ENCODE measurements at places on chromosomes 12 and 14.

- no peak for DNase-seq
These were observed 44.9 kb downstream of the C2CD5 start for GRCh38 chr12:22499445-22499844.

DNA sequence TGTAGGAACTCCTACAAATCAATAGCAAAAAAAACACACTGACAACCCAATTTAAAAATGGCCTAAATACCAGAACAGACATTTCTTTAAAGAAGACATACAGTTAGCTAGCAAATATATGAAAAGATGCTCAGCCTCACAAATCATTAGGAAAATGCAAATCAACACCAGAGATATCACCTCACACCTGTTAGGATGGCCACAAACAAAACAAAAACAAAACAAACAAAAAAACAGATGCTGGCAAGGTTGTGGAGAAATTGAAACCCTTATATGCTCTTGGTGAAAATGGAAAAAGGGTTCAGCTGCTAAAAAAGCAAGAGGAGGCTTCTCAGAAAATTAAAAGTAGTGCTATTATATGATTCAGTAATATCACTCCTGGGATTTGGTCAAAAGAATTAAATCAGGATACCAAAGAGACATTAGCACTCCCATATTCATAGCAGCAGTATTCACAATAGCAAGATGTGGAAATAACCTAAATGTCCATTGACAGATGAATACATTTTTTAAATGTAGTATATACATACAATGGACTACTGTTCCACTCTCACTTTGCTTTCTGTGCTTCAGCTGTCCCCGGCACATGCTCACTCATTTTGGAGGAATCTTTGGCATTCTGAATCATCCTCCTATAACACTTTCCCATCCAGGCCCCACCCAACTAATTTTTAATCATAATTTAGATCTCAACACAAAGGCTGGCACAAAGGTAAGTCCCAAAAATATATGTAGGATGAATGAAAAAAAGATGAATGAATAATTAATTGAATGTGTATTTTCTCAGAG is 99.1 kb downstream of the SYT1 start:
- DNase-seq, result peak; percentile 63

DNA sequence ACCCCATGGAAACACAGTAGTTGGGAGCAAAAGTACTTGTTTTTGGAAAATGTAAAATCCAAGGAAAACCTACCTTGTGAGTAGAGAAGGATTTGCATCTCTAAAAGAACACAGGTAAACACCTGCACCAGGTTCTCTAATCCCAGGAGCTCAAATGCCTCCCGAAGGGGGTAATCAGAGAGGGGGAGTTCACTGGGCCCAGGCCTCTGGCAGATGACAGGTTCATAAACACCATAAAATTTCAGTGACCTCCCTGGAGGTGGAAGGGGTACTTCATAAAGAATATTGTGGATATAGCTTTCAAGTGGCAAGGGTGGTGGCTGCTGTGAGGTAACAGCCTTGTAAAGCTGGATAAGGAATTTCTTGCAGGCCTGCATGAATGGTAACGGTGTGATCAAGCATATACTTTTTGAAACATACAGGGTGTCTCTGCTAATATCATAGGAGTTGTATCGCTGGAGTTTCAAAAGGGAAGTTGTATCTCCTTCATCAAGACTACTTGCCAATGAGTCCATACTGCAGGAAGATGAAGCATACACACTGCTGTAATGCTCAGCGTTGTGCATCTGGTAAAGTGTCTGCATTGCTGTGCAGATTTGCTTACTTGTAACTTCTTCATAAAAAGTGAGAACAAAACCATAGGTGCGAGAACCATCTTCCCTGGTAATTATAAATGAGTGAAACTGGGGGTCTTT is 111.3 kb downstream of the DENND5B start:
- no peak for DNase-seq

GRCh38 chr12:124917135-124917840 is 2.8 kb upstream of the UBC start:
- DNase-seq, result peak; percentile 100

GRCh38 chr14:74245292-74245691 is 6.0 kb downstream of the VSX2 start:
- no peak for DNase-seq

DNA sequence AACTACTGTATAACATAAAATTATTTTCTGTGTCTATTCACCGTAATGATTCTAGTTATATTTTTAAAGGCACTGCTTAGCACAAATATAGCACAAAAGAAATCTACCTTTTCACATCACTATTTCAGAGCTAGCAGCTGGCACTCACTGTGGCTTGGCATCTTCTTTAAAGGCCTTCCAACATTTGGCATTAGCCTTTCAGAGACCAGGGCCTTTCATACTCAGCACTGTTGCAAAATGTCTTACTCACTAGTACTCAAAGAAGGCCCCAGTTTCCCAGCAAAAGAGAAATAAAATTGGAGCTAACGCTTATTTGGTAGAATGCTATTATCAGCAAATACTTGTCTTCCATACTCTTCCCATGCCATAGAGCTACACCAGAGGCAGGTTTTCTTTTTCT is 238.4 kb downstream of the MED13L start:
- no peak for DNase-seq

- no peak for DNase-seq
These were observed 334.4 kb downstream of the EMP1 start for GRCh38 chr12:13530966-13531365.

GRCh38 chr12:64160021-64160710 is 61.9 kb downstream of the KICS2 start:
- peak; percentile 48 for DNase-seq

DNA sequence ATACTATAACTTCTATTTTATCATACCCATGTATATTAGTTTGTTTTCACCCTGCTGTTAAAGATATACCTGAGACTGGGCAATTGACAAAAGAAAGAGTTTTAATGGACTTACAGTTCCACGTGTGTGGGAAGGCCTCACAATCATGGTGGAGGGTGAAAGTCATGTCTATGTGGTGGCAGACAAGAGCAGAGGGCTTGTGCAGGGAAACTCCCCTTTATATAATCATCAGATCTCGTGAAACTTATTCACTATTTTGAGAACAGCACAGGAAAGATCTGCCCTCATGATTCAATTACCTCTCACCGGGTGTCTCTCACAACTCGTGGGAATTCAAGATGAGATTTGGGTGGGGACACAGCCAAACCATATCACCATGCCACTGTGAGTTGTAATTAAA is 135.8 kb downstream of the SYNE2 start:
- no peak for DNase-seq

- DNase-seq, result no peak
These were observed 256.9 kb downstream of the ATXN7L3B start for GRCh38 chr12:74794522-74794921.

GRCh38 chr14:59301354-59301753 is 112.9 kb downstream of the DAAM1 start:
- DNase-seq, result no peak

DNA sequence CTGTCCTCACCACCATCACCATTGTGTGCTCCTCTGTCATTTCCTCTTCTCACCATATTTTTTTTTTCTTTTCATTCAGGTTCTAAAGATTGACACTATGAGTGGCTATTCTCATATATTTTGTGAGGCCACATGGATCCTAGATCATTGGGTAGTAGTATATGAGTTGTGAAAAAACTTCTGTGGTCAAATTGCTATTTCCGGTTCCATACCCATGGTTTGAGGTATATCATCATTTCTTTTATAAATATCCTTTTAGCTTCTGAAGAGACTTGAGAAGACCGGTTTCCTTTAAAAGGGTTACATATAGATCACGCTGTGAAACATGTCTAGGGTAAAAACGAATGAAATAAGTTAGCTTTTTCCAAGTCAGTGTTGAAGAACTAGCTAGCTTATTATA is 769.3 kb downstream of the NOVA1 start:
- DNase-seq, result no peak

DNA sequence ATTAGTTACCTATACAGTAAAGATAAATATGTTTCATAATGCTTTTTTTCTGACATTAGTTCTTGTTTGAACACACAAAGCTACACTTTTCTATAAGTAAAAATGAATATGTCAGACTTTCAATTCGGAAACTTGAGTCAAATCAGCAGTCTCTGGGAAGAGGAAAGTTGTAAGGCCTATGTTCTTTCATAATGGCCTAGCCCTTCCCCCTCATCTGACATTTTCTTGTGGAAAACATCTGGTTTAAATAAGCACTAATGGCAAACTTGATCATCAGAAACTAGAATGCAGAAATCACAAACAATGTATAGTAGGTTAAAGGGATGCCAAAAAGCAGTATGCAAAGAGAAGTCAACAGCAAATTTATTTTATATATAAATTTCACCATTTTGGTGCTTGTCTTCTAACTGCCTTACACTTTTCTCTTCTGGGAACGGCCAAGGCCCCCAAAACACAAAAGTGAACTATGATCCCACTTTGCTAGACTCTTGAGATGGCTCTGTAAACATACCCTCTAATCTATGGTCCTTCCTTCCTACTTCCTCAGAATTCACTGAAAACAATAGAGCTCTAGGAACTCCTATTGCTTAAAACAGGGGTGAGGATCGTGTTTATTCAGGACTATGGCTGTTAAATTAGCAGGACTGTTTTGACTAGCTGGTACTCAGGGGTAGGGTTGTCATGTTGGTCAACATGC is 444.1 kb downstream of the RAD51B start:
- DNase-seq, result peak; percentile 62

DNA sequence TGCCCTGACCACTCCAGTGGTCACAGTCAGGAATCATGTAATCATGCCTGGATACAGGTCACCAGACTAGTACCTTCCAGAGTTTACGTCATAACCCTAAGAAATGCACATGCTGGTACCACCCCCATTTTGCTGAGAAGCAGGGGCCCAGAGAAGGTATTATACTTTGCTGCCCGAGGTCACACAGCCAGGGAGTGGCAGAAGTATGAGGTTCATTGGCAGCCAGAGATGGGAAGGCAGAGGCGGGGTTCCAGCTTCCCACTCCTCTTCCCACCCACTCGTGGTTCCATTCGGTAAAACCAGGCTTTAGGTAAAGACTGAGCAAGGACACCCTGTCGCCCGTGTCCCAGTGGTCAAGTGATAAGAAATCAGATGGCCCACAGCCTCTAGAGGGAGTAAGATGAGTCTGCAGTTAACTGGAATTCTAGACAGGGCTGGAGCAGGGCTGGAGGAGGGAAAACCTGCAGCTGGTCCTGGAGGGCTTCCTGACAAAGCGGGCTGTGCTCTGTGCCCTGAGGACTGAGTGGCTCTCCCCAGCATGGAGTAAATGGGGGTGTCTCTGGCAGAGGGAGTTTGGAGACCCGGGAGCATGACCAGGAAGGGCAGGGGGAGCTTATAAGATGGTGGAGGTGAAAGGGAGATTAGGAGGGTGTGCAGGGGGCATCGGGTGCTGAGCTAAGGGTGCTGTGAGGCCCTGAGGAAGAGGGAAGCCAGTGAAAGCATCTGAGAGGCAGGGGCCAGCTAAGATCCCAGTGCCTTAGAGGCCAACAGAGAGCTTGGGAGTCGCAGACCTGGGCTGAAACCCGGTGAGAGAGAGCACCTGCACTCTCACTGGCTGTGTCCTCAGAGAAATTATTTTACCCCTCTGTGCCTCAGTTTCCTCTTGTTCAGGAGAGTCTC is 5.7 kb downstream of the FAM222A start:
- DNase-seq, result no peak

- no peak for DNase-seq
These were observed 226.1 kb downstream of the CHST11 start for GRCh38 chr12:104682790-104683279.

- peak; percentile 95 for DNase-seq
These were observed 474.9 kb downstream of the ATP23 start for GRCh38 chr12:58416236-58416635.

DNA sequence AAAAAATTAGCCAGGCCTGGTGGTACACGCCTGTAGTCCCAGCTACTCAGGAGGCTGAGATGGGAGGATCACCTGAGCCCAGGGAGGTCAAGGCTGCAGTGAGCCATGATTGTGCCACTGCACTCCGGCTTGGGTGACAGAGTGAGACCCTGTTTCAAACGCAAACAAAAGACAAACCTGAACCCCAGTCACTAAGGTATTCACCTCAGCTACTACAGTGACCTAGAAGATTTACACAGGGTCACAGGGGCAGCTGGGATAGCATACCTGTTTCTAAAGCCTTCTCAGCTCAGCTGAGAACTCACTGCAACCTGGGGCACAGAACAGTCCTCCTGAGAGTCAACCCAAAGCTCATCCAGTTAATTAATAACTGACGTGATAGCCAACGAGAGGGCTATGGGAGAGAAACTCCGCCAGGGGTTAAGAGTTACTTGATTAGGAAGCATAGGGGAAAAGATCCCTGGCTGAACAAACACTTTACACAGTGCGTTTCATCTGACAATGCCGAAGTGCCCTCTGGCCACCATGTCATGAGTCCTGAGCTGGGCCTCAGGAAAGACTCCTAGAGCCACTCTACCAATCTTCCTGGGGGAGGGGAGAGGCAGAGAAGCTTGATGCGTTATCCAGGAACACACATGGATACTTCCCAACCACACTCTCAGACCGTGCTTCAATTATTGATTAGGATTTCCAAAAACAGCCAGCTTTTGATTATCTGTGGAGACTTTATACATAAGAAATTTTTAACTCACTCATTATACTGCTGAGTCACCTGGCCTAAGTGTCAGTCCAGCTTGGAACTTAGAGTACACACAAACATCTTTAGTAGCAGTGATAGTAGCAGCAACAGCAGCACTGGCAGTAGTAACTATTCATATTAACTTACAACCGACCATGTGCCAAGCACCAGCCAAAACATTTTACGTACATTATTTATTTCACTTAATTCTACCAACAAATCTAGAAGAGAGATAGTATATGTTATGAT is 48.2 kb downstream of the FOXN3 start:
- DNase-seq, result no peak

DNA sequence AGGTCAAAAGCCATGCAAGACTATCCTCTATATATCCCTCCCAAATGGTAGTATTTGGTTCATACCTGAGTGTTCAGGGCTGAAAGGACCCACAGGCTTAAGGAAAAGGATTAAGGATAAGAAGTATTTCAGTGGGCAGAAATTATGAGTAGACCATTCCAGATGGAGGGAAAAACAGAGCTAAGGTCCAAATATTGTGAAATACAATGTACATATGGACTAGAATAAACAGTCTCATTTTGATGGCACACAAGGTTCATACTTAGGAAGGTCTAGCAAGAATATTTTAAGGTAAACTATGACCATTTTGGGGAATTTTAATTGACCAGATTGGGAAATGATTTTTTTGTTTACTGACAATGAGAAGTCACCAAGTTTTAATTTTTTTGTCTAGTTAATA is 124.6 kb downstream of the PRKD1 start:
- no peak for DNase-seq

GRCh38 chr14:79418649-79419415 is 792.5 kb downstream of the DIO2 start:
- DNase-seq, result no peak

DNA sequence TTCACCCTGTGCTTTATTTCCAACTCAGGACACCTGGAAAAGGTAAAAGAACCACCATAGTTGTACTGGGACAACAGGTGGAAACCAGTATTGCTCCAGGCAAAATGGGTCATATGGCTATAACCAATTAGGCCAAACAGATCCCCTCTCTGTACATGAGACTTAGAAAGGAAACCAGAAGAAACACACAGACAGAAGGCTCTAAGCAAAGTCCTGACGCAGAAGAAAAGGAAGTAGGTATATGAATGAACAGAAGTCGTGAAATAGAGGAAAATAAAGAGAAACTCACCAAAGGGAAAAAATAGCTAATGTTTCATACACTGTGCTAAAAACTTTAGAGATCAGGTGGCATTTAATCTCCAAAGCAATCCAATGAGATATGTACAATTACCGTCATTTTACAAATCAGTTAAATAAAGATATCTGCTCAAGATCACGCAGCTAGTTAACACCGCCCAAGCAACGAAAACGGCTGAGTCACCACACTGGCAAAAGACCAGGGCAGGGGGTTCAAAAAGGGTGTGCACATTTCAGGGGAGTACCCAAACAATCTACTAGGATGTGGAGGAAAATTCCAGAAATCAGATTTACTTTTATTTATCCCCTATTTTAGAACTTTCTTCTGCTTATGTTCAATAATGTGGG is 82.3 kb downstream of the ITPR2 start:
- DNase-seq, result no peak
